ENCODE measurements at places on chromosomes 11 and 22.

- DNase-seq: no peak
Measured at GRCh38 chr22:20228055-20228938, 39.8 kb downstream of the RTN4R start.

- no peak for DNase-seq
Measured at GRCh38 chr11:117794135-117794534, 2.9 kb downstream of the DSCAML1 start.

DNA sequence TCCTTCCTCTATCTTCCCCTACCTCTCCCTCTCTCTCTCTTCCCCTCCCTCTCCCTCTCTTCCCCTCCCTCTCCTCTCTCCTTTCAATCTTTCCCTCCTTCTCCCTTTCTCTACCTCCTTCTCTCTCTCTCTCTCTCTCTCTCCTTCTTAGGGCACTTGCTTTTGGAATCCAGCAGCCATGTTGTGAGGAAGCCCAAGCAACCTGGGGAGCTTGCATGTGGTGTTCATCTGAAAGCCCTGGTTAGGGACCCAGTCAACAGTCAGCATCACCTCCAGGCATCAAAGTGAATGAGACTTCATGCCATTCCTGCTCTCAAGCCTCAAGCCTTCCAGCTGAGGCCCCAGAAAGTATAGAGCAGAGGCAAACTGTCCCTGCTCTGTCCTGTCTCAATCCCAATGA, 65.6 kb upstream of the SHISAL1 start:
- DNase-seq: no peak

- no peak for DNase-seq
Measured at GRCh38 chr22:36871669-36872081, 10.9 kb downstream of the NCF4 start.
